Sigmoid colon (tissue), 7 donors: ENCODE measurements at places on chromosomes 12 and 14. TPM values are rescaled to one million over a fixed set of nuclear protein-coding genes. Genes with fewer than 3 reads are reported as not detected.

DNA sequence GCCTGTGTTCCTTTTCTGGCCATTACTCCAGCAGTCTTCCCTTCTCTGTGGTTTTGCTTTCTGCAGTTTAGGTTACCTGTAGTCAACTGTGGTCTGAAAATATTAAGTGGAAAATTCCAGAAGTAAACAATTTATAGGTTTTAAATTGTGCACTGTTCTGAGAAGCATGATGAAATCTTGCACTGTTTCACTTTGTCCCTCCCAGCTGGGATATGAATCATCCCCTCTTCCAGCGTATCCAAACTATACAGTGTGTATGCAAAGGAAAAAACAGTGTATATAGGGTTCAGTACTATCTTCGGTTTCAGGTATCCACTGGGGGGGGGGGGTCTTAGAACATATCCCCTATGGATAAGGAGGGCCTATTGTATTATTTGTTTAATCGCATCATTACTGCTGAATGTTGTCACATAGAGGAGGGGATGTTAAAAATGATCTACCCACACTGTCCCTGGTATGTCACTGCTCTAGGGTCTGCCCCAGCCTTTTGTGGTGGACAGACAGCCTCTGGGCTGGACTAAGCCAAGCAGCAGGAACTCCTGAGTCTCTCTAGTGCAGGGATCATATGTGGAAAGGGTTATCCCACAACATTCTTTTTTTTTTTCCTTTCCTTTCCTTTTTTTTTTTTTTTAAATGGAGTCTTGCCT lies 109.1 kb upstream of the MAX start:
- no peak for DNase-seq

DNA sequence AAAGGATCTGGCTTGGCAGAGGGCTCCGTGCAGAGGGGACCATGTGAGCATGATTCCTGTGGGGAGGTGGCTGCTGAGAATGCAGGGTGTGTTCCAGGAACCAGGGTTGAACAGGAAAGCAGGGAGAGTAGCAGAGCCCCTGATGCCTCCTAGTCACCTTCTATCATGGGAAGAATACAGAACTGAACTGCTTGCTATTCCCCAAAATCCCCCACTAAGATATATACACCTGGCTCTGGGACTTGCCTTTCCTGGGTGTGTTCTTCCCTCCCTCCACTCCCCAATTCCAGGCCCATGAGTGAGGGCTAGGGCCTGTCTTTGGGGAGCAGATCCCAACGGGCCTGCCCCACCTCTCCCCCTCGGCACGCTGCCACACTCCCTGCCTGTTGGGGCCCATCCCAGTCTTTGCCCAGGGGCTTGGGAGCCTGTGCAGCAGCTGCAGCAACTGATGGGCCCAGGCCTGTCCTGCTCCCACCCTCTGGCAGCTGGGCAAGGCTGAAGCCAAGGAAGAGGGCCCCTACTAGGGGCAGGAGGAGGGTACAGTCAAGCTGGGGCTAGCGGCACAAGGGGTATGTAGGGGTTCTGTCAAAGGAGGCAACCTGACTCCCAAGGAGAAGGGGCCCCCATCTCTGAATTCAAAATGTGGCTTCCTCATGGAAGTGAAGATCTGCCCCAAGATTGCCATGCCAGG lies 3.2 kb downstream of the AJUBA start:
- no peak for DNase-seq

The SRRM4 gene
- under 0.01 TPM for total RNA-seq

The TAS2R43 gene
- total RNA-seq = 2.1 TPM

The TSPAN19 gene
- not detected for total RNA-seq
